ENCODE measurements at places on chromosomes 3 and 15.

DNA sequence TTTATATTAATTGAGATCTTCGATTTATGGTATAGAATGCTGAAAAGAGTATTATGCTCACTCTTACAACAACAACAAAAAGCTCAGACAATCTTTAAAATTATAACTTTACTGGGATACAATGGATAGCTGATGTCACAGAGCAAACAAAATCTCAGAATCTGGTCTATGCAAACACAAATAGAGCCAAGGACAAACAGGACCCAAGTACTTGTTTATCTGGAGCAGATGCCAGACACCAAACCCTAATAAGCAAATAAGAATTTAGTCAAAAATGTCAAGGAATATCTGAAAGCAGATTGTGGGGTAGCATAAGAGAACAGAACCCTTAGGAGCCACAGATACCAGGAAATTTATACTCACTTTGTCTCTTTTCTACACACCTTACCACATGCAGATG lies 302.2 kb downstream of the CGGBP1 start:
- no peak for DNase-seq

DNA sequence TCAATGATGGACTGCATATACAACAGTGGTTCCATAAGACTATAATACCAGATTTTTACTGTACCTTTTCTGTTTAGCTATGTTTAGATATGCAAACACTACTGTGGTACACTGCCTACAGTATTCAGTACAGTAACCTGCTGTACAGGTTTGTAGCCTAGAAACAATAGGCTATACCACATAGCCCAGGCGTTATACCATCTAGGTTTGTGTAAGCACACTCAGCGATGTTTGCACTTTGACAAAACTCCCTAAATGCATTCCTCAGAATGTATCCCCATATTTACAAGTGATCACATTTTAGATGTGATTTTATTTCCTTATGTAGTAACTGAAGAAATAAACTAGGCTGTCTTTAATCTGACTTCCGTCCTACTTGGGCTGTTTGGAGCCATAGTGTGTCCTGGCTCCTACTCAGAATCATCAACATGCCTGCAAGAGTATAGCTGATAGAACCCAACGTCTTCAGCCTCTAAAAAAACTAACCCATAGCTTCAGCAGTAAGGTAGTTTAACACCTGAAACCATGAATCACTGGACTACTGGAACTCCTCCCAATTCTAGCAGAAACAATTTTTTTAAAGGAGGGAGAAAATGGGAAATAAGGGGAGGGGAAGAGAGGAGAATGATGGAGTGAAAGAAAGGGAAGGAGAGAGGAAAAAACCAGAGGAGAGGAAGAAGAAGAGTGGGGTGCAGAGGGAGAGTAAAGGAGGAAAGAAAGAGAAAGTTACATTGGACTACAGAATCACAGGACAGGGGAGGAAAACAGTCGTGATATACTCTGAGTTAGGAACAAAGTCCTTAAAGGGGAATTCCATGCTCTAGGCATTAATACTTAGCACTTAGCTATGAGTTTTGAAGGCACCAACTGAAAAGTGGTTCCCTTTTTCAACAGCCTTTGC lies 67.7 kb upstream of the PLXND1 start:
- DNase-seq: no peak

GRCh38 chr3:18295171-18295920 lies 129.8 kb downstream of the SATB1 start:
- DNase-seq: peak; percentile 17

GRCh38 chr15:45187578-45187893 lies 230 bp downstream of the SHF start:
- DNase-seq: no peak

DNA sequence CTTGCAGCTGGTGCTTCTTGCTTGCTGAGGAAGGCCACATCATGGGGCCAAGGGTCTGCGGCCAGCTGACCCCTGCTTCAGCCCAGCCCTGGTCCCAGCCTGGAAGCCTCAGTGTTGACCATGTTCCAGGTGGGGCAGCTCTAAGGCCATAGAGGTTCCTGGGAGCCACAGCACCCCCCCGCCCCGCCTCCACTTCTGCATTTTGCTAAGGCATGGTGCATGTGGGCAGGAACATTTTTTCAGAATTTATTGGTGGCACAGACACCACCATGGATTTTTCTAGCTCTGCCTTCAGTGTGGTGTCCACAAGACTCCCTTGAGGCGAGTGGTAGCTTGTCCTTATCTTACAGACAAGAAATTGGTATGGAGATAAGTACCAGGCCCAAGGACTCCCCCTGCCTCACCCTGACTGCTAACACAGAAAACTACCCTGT lies 1.9 kb upstream of the CHST14 start:
- no peak for DNase-seq

DNA sequence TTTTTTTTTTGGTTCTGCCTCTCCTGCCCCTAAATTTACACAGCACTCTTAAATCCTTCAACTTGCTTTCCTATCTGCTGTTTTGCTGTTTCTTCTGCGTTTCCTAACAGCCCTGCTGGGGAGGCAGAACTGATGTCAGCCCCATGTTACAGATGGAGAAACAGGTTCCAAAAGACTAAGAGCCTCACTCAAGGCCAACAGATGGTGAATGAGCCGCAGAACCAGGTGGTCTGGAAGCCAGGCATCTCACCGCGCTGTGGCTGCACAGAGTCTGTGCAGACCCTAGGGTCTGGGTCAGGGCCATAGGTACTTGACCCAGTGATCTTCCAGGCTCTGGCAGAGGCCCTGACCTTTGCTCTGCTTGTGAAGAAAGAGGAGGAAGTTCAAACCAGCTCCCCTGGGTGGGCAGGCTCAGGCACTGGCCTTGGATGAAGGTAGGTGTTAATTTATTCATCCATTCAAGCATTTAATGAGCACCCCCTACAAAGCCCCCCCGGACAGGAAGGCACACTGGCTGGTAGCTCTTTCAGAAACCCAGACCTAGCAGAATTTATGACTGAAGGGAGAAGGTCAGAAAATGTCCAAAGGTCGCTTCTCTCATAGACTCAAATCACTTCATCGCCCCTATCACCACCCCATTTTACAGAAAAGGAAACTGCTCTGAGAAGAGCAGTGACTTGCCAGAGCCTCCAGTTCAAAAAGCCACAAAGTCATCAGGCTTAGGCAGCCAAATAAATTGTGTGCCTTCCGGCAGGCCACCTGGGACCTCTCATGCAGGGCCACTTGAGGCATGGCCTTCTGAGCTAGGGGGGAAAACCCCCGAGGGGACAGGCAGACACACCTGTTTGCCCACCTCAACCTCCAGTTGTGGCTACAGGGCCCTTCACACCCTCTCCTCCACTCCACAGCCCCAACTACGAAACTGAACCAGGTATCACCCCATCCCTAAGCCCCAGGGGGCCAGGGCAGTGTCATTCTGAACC lies 2.7 kb downstream of the CHDH start:
- DNase-seq: no peak

DNA sequence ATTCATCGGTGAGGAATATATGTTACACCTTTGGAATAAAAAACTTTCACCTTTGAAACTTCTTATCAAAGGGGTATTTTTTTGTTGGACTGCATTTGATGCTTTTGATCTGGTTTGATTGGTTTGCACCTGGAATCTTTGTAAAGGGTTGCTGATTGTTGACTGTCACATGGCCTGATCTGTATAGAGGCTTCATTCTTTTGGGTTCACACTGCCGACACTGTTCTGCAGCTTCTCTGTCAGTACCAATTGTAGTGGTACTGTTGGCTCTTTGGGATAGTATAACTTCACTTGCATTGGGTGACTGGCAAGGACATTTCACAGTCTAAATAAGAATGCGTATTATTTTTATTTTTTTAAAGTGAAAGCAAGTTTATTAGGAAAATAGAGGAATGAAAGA lies 155.7 kb downstream of the DOCK3 start:
- DNase-seq: no peak

- no peak for DNase-seq
Measured at GRCh38 chr15:55740981-55741832, 1.7 kb downstream of the PRTG start.

- DNase-seq: no peak
Measured at GRCh38 chr15:101070024-101070423, 150.9 kb downstream of the LRRK1 start.

GRCh38 chr15:42375941-42376340 lies 16.6 kb downstream of the CAPN3 start:
- no peak for DNase-seq

DNA sequence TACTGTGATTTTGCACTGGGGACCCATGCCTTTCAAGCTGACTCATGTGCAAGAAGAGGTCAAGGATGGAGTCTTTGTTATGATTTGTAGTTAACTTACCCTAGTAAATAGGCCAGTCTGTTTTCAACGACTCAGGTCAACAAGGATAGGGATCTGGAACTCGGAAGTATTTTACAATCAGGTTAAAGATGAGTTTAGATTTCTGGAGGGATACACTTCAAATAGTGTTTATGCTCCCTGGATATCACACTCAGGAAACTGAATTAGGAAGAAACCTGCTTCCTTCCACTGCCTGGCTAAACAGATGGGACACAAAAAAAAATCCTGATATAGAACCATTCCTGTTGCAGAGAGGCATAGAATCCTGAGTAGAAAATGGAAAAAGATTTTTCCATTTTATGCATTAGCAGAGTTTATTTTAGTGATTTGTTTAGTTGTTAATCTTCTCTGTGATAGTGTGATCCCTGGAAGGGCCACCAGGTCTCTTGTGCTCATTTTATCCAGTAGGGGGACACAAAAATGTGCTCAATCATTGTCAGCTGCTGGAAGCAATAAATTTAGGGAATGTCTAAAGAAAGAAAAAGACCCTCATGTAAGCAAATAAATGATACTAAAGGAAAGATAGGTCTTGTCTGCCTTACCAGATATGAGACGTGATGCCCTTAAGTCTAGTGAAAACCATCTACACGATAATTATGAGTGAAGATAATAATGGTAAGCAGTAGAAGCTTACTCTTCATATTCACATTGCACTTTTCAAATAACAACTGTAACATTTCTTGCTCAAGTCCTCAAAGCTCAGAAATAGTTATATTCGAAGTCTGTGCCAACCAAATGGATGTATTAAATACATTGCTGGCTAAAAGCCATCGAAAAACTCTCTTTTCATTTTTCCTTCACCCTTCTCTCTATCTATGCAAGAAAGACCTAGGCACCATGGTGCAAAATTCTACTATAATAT lies 452.1 kb upstream of the KCNMB2 start:
- DNase-seq: no peak

DNA sequence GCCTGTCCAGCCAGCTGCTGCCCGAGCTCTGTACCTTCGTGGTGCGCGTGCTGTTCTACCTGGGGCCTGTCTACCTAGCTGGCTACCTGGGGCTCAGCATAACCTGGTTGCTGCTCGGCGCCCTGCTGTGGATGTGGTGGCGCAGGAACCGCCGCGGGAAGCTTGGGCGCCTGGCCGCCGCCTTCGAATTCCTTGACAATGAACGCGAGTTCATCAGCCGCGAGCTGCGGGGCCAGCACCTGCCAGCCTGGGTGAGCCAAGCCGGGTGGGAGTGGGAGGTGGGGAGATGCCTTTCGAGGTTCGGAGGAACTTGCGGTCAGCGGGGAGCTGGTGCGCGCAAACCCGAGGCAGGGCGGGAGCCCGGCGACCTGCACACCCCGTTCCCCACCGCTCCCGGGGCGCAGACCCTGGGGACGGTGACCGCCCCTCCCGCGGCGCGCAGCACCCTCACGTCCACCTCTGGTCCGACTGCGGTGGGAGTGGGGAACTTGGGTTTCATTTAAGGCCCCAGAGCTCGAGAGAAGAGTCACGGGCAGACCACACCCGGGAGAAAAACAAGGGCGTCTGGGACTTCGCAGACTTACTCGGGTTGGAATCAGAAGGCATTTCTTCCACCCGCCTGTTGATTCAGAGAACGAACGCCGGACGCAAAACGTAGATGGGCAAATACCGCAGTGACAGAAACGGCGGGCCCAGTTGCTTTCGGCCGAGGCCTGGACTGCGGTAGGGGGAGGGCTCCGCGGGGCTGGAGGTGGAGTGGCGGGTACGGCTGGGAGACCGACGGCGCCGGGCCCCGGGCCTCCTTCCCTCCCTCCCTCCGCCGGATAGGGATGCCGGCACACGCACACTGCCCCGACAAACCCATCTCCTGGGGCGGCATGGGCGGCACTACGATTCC lies 708 bp downstream of the ESYT3 start:
- DNase-seq: no peak

GRCh38 chr15:40128766-40129660 lies 20.3 kb upstream of the BMF start:
- no peak for DNase-seq

- peak; percentile 37 for DNase-seq
Measured at GRCh38 chr3:37243820-37244748, 69.7 kb upstream of the LRRFIP2 start.

DNA sequence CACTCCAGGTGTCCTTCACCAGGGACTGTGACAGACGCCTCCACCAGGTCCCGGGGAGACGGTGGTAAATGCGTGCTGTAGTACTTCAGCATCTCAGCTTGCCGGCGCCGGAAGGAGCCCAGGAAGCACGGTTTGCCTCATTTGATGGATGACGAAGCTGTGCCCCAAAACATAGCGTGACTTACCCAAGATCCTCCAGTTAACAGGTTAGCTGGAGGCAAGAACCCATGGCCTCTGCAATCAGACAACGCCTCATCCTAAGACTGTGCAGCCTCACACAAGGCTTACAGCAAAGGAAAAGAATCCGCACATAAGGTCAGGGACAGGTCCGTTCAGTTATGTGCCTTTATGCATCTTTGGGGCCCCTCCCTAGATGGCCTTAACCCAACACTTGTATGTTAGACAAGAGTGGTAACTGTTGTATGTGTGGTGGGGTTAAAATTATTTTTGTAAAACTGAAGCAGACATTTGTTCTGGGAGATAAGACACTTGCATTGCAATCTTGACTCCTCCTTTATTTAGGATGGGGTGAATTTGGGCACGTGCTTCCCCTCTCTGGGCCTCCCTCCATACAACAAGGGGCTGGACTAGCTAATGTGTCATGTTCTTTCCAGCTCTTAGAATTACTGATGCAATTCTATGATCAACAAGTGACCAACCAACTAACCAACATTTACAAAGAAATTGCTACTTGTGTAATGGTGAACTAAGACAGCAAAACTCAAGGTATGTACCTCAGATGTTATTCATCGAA lies 39.4 kb downstream of the VGLL4 start:
- DNase-seq: no peak

- DNase-seq: no peak
Measured at GRCh38 chr3:37543666-37544065, 318.0 kb upstream of the CTDSPL start.

- no peak for DNase-seq
Measured at GRCh38 chr3:172687501-172687900, 23.4 kb downstream of the NCEH1 start.

DNA sequence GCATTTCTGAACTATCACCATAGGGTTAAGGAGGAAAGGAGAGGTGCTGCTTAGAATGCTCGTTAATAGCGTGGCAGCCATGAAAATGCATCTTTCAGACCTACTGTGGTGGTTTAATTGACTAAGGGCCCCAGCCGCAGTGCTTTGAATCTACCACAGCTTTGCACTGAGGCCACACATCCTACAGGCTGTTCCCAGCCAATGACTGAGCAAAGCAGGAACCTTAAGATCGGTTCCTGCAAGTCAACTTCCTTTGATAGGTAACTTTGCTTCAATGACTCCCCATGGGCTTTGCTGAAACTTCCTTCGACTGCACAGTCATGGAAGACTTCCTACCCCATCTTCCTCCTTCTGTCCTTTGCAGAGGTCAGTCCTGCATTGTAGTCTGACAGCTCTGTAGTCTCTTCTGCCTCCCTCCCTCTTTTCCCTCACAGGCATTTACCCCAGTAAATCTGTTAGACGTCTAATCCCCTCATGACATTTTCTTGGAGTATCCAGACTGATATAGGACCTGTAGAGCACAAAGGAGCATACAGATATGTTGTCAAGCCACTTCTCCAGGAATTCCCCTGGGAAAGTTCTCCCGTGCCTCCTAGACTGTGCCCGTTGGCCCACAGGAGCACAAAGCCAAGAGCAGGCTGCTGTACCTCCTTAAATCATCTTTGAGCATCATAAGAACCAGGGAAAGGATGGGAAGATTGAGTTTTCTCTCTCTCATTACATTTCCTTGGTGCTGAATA lies 2.6 kb upstream of the BCL2A1 start:
- no peak for DNase-seq

Measured in stimulated activated CD8-positive, alpha-beta memory T cell treated with anti-CD3 and anti-CD28 coated beads, Interleukin-2, amount 100 ng/mL, for 48 hours (primary cell).